Right ventricle myocardium inferior (tissue), 1 donor: ENCODE measurements at places on chromosomes 11 and 22.

- DNase-seq: no peak
Observed at GRCh38 chr22:46117206-46118199, 32.8 kb upstream of the PPARA start.

GRCh38 chr11:43954241-43954640 is 11.8 kb downstream of the C11orf96 start:
- no peak for DNase-seq

- DNase-seq: no peak
Observed at GRCh38 chr11:123404676-123405075, 25.4 kb upstream of the GRAMD1B start.

- DNase-seq: no peak
Observed at GRCh38 chr22:17903564-17904295, 120.6 kb downstream of the MICAL3 start.

- DNase-seq: no peak
Observed at GRCh38 chr11:96161307-96162089, 181.5 kb downstream of the MAML2 start.

- no peak for DNase-seq
Observed at GRCh38 chr11:11471201-11471600, 118.2 kb upstream of the CSNK2A3 start.

GRCh38 chr22:23395530-23396361 is 184.3 kb downstream of the IGLL1 start:
- peak; percentile 46 for DNase-seq

GRCh38 chr11:120245434-120245833 is 5.5 kb downstream of the POU2F3 start:
- no peak for DNase-seq

- DNase-seq: no peak
Observed at GRCh38 chr11:73306977-73307322, 1.1 kb upstream of the ARHGEF17 start.

GRCh38 chr11:117601006-117601708 is 195.9 kb downstream of the DSCAML1 start:
- no peak for DNase-seq

DNA sequence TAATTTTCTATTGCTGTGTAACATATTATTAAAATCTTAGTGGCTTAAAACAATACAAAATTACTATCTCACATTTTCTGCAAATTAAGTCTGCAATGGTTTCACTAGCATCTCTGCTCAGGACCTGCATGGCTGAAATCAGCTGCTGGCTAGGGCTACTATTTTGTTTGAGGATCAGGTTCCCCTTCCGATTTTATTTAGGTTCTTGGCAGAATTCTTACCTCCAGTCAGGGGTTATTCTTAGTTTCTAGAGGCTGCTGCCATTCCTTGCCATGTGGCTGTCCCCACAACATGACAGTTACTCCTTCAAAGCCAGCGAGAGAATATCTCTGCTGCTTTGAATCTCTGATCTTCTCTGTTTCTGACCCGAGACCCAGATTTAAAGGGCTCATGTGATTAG is 424.5 kb upstream of the ANO5 start:
- DNase-seq: no peak

DNA sequence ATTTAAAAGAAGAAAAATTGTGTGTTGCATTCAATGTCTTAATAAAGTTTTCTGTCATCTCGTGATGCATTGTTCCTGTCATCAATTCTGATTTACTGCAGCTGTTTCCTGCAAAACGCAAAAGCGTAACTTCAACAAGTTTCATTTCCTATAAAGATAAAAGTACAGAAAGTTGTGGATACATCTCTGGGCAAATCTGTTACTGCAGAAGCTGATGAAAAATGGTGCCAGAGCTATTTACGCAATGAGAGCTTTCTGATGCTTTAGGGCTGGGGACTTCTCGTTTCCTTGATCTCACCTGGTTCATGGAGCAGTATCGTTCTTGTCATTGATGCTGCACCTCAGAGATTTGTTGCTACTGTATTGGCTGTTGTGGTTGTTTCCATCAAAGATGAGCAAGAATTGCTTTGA is 15.5 kb upstream of the MS4A12 start:
- no peak for DNase-seq

DNA sequence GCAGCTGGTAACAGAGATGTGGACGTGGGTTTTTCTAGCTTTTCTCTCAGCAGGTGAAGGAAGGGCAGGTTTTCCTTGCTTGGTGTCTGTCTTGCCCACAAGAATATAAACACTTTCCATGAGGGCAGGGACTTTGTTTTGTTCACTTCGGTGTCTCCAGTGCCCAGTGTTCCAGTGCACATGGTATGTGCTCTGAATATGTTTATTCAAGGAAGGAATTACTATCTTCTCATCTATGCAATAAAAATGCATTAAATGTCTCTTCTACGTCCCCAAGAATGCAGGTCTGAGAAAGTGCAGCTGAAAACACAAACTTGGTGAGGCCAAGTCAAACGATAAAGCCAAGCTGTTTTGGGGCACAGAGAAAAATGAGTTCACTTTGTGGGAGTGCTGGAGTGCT is 56.3 kb upstream of the PLET1 start:
- DNase-seq: no peak

DNA sequence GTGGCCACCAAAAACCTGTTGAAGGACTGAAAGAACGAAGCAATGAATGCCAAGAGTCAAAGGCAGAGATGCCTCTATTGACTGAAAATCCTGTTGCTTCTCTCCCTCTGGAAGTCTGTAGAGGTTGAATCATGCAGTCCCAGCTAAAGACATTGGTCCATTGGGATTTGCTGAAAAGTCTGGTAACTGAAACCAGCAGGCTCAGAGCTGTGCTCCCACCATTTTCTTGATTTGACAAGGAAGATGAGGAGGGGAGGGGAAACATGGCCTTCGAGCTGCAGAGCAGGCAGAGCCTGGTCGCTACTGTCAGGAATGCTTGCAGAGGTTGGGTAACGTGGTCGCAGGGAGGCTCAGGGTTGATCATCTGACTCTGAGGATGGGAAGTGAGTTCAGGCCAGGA is 72.8 kb upstream of the CSNK2A3 start:
- DNase-seq: no peak

- DNase-seq: no peak
Observed at GRCh38 chr11:79925570-79925969, 484.7 kb upstream of the TENM4 start.

- DNase-seq: no peak
Observed at GRCh38 chr11:95524314-95525036, 265.1 kb downstream of the FAM76B start.
